Calu3 (cell line): ENCODE measurements at places on chromosomes 11 and 22.

DNA sequence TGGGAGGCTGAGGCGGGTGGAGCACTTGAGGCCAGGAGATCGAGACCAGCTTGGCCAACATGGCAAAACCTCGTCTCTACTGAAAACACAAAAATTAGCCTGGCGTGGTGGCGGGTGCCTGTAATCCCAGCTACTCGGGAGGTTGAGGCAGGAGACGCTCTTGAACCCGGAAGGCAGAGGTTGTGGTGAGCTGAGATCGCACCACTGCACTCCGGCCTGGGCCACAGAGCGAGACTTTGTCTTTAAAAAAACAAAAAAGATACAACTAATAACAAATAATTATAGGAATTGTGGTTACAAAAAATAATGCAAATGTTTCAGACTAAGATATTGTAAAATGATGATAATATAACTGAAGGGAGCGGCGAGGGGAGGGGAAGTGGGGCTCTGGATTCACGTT lies 90.3 kb upstream of the RTL6 start:
- no peak for DNase-seq

GRCh38 chr11:68354148-68354872 lies 41.9 kb downstream of the LRP5 start:
- DNase-seq = peak; percentile 94

DNA sequence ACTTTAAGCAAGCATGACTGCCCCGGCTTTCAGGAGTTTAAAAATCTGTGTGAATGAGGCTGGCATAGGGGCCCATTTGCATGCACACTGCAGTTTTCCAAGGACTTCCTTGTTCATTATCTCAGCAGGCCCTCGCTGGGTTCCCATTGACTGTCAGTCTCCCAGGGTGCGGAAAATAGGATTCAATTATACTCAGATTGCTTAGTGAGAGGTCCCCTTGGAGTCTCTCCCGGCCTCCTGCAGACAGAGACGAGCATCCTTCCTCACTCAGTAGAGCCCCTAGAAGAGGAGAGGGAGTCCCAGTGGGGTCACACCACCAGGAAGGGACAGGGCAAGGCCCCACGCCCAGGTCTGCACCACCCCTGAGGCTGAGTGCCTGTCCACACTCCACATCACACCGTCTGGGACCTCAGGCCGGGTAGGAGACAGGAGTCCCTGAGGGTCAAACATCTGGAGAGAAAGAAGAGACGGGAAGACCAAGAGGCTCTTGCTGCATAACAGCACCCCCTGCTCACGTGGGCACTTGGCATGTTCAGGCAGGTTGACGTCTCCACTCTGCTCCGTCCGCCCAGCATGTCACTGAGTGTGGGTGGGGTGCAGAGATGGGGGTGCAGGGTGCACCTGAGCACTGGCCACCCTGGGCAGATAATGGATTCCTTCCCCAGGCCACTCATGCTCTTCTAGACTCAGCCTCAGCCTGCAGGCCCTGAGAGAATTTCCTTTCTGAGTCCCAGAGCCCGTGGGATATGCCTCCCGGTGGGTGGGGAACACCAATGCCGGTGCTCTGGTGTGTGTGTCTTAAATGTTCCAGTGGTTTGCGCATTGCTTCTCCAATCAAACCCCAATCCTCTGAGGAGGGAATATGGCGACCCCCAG lies 58.8 kb downstream of the MCM5 start:
- no peak for DNase-seq

DNA sequence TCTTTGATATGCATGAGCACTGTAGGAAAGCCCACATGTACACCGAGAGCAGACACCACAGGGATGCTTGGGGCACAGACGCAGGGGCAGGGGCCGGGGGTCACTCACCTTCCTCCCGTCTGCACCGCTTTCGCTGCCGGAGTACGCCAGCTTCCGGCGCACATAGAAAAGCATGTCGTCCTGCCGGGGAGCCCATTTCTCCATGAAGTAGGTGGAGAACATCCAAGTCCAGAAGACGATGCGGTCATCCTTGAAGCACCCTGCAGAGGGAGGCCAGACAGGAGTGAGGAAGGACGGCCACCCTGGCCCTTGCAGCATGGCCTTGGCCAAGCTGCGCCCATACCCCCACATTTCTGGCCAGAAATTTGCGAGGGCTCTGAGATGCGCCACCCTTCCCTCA lies 28.8 kb downstream of the KIAA0930 start:
- DNase-seq = no peak

- DNase-seq = no peak
Observed at GRCh38 chr11:32891657-32892354, 805 bp upstream of the QSER1 start.

DNA sequence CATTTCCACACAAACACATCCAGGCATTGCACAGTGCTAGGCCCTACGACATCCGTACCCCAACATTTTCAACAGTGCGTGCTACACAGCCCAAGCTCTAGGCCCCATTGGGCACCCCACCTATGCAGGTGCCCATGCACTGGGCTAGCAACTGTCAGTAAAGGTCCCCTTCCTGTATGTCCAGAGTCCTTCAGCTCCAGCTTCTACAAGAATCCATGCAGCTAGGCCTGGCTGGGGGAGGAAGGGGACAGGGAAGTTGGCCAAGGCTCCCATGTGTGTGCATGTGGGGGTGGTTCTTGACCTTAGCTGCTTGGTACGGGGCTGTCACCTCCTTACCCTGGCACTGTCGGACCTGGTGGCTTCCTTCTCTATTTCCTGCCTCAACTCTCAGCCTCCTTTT lies 1.3 kb downstream of the B3GAT1 start:
- no peak for DNase-seq

DNA sequence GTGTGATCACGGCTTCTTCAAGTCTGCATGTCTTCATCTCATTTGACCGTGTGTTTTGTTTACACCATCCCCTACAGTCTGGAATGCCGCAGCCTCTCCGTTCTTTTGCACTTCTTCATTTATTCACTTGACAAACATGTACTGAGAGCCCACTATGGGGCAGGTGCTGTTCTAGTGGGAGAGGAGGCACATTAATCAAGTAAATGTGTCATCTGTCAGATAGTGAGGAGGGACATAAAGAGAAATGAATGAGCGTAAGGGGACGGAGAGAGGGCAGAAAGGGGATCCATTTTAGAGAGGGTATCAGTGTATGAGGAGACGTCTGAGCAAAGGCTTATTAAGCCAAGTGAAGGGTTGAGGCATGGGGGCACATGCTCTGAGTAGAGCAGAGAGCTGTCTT lies 54.0 kb upstream of the CECR2 start:
- DNase-seq = no peak

DNA sequence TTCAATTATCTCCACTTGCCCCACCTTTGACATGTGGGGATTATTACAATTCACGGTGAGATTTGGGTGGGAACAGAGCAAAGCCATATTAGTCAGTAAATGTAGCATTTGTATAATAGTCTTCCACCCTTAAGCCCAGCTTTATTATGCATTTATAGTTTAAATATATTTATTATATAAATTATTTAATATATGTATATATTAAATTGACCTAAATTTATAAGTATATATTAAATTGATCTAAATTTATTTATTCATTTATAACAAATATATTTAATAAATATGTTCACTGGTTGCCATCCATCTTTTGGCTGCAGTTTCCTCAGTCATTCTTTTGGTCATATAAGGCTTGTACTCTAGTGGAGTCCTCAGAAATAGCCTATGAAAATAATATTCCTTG lies 23.6 kb upstream of the CHORDC1 start:
- DNase-seq = no peak

DNA sequence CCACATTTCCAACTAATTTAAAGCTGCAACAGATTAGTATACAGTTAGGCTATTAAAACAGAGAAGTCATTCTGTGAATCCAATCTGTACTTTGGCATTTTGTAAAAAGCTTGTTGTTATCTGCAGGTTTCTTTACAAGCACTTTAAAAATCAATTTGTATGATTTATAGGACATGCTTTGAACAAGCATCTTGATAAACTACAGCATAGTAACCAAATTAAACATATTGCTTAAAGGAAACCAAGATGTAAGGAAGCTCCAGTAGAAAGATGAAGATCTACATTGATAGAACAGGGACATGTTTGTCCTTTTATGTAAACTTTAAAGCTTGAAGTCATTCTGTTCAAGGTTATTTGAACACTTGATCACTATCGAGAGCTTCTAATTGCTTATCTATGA lies 498.3 kb upstream of the CCDC90B start:
- no peak for DNase-seq

GRCh38 chr11:36074941-36075431 lies 131.1 kb downstream of the LDLRAD3 start:
- no peak for DNase-seq

DNA sequence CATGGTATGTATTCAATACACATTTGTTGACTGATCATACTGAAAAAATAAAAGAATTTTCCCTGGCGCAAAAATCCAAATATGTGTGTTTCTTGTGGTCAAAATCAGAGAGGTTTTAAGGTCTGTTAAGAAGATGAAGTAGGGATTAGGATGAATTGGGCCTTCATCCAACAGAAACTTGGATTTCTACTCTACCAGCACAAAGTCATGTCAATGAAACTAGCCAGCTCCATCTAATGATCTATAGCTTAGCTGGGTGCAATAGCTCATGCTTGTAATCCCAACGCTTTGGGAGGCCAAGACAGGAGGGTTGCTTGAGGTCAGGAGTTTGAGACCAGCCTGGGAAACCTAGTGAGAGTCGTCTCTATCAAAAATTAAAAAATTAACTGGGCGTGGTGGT lies 65.5 kb downstream of the USP35 start:
- DNase-seq = no peak

DNA sequence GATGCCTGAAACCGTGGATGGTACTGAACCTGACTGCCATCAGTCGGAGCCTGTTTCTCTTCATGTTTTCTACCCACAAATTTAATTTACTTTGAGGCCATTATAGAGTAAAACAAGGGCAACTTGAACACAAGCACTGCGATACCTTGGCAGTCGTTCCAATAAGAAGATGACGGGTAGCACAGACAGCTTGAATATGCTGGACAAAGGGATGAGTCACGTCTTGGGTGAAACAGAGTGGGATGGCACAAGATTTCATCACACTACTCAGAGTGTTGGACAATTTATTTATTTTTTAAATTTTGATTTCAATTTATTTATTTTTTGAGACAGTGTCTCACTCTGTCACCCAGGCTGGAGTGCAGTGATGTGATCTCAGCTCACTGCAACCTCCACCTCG lies 5.7 kb downstream of the DIXDC1 start:
- DNase-seq = no peak

GRCh38 chr11:93741882-93742226 lies 382 bp downstream of the C11orf54 start:
- peak; percentile 44 for DNase-seq

GRCh38 chr11:128095466-128095981 lies 491.8 kb downstream of the ETS1 start:
- DNase-seq = peak; percentile 20

DNA sequence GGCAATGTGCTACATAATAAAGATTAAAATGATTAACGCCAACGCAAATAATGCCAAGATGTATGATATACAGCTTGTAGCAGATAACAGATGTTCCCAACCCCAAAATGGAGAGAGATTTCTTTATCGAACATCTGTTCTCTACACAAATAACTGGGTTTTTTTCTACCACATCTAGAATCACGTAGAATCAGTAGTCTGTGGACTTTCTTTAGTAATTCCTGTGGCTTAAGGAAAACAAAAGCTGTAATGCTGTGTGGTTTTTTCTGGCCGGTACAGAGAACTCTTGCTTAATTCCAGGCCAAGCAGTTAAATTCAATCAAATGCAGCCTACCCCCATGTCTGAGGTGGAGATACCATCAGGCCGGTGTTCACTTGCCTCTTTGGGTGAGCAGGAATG lies 303.4 kb downstream of the FAT3 start:
- no peak for DNase-seq
